ENCODE measurements at places on chromosomes 6 and 20.

- no peak for DNase-seq
Observed at GRCh38 chr6:15266423-15266996, 20.6 kb downstream of the JARID2 start.

DNA sequence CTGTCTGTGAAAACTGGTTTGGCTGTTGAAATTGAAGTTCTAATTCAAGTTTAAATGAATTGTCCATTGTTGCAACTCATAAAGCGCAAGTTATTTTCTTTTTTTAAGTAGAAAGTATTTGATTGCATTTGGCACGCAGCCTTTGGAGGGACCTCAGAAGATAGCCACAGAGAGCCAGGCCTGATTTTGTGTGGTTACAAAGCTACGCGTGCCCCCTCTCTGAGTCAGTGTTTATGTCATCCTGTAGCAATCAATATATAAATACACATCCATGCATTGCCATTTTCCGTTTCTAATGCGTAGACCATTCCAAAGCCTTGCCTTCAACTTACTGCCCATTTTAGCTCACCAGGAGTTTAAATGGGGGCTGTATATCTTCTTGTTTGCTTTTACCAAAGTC, 173.2 kb downstream of the TMEM242 start:
- DNase-seq, result no peak

- DNase-seq, result no peak
Observed at GRCh38 chr20:25056690-25057233, 1.2 kb downstream of the ACSS1 start.

- DNase-seq, result no peak
Observed at GRCh38 chr6:88246654-88247053, 80.5 kb upstream of the CNR1 start.

GRCh38 chr20:32478576-32478975, 106.6 kb downstream of the NOL4L start:
- no peak for DNase-seq

- no peak for DNase-seq
Observed at GRCh38 chr6:143098054-143098671, 37.5 kb downstream of the AIG1 start.

Measured in activated naive CD4-positive, alpha-beta T cell (primary cell).